Thoracic aorta endothelial cell (primary cell): ENCODE measurements at places on chromosomes 16 and 17. TPM values are rescaled to one million over a fixed set of nuclear protein-coding genes. Genes with fewer than 3 reads are reported as not detected.

The ZG16 gene
- not detected in 2 replicates for total RNA-seq

The EFNB3 gene
- total RNA-seq, result 0.36 and 0.53 TPM in 2 replicates

The MRTFB gene
- total RNA-seq, result 37.1 and 46.9 TPM in 2 replicates

The CD7 gene
- total RNA-seq, result not detected in 2 replicates

The CEP295NL gene
- total RNA-seq, result 1.9 and 2.6 TPM in 2 replicates

The CACNB1 gene
- 2.0 and 4.2 TPM in 2 replicates for total RNA-seq

The SPNS1 gene
- total RNA-seq, result 29.9 and 35.1 TPM in 2 replicates

The ITGB4 gene
- 3.7 TPM in 2 replicates for total RNA-seq

The SHPK gene
- 12.2 and 19.2 TPM in 2 replicates for total RNA-seq

The CACNG1 gene
- not detected in 2 replicates for total RNA-seq

The GP1BA gene
- not detected in 2 replicates for total RNA-seq

The RAB26 gene
- total RNA-seq, result 0.36 and 0.66 TPM in 2 replicates

The PRAC2 gene
- not detected in 2 replicates for total RNA-seq

The CCDC137 gene
- total RNA-seq, result 12.8 and 16.5 TPM in 2 replicates

The CACNA1G gene
- not detected in 2 replicates for total RNA-seq

The AIPL1 gene
- not detected in 2 replicates for total RNA-seq

The ANKS4B gene
- not detected in 2 replicates for total RNA-seq

The KCNJ18 gene
- total RNA-seq, result not detected in 2 replicates

The TNP2 gene
- not detected in 2 replicates for total RNA-seq

The KRTAP4-3 gene
- not detected in 2 replicates for total RNA-seq

The SULT1A2 gene
- 0.36 and 1.1 TPM in 2 replicates for total RNA-seq

The CAVIN1 gene
- 947 and 968 TPM in 2 replicates for total RNA-seq

The SOST gene
- total RNA-seq, result not detected in 2 replicates

The CASKIN2 gene
- total RNA-seq, result 11.8 and 14.9 TPM in 2 replicates

The KRT24 gene
- not detected in 2 replicates for total RNA-seq

The DNASE1L2 gene
- 0.36 and 0.80 TPM in 2 replicates for total RNA-seq

The VPS35 gene
- total RNA-seq, result 199 and 225 TPM in 2 replicates

The GPATCH8 gene
- 28.7 and 37.5 TPM in 2 replicates for total RNA-seq

The SLC9A5 gene
- 0.40 and 0.65 TPM in 2 replicates for total RNA-seq

The GP2 gene
- not detected in 2 replicates for total RNA-seq

The C16orf92 gene
- not detected in 2 replicates for total RNA-seq

The TEX19 gene
- 0.07 TPM in 1 of 2 replicates, not detected in the other for total RNA-seq

The C17orf78 gene
- total RNA-seq, result not detected in 2 replicates

The KRTAP2-1 gene
- total RNA-seq, result not detected in 2 replicates

The RECQL5 gene
- 20.2 and 20.8 TPM in 2 replicates for total RNA-seq

The TMEM186 gene
- total RNA-seq, result 4.3 and 4.7 TPM in 2 replicates

The ADORA2B gene
- total RNA-seq, result 8.5 and 10.7 TPM in 2 replicates

The KCNJ16 gene
- total RNA-seq, result under 0.01 and 0.13 TPM in 2 replicates

The SLFN11 gene
- total RNA-seq, result 133 and 202 TPM in 2 replicates

The C16orf86 gene
- 1.1 and 2.0 TPM in 2 replicates for total RNA-seq

The NEK8 gene
- total RNA-seq, result 1.1 and 1.5 TPM in 2 replicates

The CD300LG gene
- not detected in 2 replicates for total RNA-seq

The IGF2BP1 gene
- 1.5 and 5.1 TPM in 2 replicates for total RNA-seq

The COPZ2 gene
- 5.1 and 6.8 TPM in 2 replicates for total RNA-seq

The CCDC57 gene
- 16.2 and 18.8 TPM in 2 replicates for total RNA-seq

The CCL17 gene
- not detected in 2 replicates for total RNA-seq

The HBA1 gene
- not detected in 2 replicates for total RNA-seq

The RASL10B gene
- total RNA-seq, result 0.13 and 0.22 TPM in 2 replicates

The COTL1 gene
- total RNA-seq, result 137 and 169 TPM in 2 replicates

The CHCT1 gene
- not detected in 2 replicates for total RNA-seq

The MYH1 gene
- total RNA-seq, result not detected in 2 replicates

The SLC13A2 gene
- not detected in 2 replicates for total RNA-seq

The DRC3 gene
- 1.3 and 1.9 TPM in 2 replicates for total RNA-seq
